ENCODE measurements at places on chromosomes 16 and 17.

DNA sequence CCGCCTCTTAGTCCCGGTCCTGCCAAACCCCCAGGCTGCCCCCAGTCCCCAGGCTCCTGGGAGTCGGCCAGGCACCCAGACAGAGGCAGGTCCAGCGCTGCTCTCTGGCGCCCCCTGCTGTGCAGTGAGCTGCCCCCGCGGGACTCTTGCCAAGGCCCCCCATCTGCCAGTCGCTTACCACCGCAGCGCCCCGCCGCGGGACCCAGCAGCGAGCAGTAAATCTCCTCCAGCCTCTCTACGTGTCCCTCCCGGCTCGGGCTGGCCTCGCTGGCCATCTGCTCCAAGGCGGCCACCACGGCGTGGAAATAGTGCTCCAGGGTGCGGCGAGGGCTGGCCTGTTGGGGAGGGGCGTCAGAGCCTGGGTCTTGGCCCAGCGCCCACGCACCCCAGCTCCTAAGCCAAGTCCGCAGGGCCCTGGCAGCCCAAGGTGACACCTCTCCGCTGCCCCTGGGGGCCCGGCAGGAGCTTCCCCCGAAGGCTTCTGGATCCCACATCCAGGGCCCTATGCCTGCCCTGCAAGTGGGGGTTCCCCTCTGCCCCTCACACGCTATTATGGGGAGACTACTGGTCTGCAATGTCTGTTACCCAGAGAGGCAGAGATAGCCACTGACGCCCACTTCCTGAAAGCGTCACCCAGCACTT, 33.7 kb upstream of the MFSD6L start:
- H3K4me1 ChIP-seq, result no peaks in the 10 kb centered on the region
- H3K27ac ChIP-seq, result no peak overlapping the region
- DNase-seq, result peak; percentile 28
- no peak overlapping the region for H3K4me3 ChIP-seq

DNA sequence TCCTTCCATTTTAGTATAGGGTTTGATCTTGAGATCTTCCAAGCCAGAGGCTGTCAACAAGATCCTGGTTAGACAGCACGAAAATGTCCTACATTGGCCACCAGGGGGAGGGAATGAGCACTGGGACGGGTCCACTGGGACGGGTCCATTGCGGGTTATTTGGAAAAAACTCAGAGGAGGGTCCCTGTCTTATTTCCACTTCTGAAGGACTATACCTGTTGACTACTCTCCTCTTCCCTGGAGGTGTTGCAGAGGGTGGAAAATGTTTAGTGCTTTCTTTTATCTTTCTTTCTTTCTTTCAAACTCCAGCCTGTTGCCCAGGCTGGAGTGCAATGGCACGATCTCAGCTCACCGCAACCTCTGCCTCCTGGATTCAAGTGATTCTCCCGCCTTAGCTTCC, 2.5 kb downstream of the TTLL6 start:
- H3K27ac ChIP-seq, result no peak overlapping the region
- H3K36me3 ChIP-seq, result no peaks in the 10 kb centered on the region
- DNase-seq, result peak; percentile 73
- no peaks in the 10 kb centered on the region for H3K27me3 ChIP-seq
- no peak overlapping the region for H3K4me3 ChIP-seq
- peaks cover 52% of the 10 kb centered on the region for H3K4me1 ChIP-seq

- H3K4me3 ChIP-seq, result no peak overlapping the region
- no peaks in the 10 kb centered on the region for H3K36me3 ChIP-seq
- peak overlapping the region; percentile 85 for H3K27ac ChIP-seq
- no peaks in the 10 kb centered on the region for H3K27me3 ChIP-seq
- peaks cover 85% of the 10 kb centered on the region for H3K4me1 ChIP-seq
- peak; percentile 87 for DNase-seq
These were observed 2.0 kb upstream of the C17orf99 start for GRCh38 chr17:78144147-78144719.

DNA sequence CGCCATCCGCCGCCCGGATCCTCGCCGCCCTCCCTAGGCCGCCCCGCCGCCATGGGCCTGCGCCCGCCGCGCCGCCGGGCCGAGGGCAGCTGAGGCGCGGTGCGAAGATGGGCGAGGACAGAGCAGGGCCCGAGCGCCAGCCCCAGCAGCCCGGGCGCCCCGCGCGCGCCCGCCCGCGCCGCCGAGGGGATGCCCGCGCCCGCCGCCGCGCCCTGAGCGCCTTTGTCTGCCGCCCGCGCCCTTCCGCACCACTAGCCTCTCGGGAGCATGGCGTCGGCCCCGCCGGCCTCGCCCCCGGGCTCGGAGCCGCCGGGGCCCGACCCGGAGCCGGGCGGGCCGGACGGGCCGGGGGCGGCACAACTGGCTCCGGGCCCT, 278 bp downstream of the RAB11FIP3 start:
- H3K27ac ChIP-seq, result peak overlapping the region; percentile 95
- H3K4me3 ChIP-seq, result peak overlapping the region; percentile 79
- H3K27me3 ChIP-seq, result peaks cover 9% of the 10 kb centered on the region
- H3K36me3 ChIP-seq, result no peaks in the 10 kb centered on the region
- no peak for DNase-seq
- peaks cover 24% of the 10 kb centered on the region for H3K4me1 ChIP-seq

DNA sequence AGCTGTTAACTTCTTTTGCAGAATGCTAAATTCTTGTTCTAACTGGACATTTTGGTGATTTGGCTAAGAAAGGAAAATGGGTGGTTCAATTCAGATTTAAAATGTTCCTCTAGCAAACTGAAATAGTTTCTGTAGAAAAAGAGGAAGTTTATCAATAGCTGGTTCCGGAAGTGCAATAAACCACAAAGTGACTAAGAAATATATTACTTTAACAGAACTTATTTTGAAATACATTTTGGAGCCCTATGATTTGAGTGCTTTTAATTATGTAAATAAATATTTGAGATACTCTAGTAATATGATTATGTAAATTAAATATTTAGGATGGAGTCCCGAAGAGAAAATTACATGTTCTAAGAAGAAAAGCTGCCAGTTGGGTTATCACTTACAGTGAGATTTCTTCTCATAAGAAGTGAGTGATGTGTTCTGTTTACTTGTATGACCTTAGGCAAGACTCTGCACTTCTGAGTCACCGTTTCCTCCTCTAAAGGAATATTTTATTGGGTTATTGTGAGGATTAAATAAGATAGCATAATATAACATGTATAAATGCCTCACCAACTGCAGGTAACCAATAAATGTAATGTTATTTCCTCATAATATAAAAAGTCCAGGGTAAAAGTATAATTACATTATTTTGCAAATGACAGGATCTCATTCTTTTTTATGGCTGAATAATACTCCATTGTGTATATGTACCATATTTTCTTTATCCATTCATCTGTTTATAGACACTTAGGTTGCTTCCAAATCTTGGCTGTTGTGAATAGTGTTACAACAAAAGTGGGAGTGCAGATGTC, at the start of gene EVI2B:
Gene EVI2B (minus strand): TSS at position 73 of the 800 bp plus-strand sequence. CDS start 8,445 bp downstream, outside the sequence.
- no peak within 1 kb of the TSS for H3K4me3 ChIP-seq
- H3K27me3 ChIP-seq, result no peaks in the 10 kb centered on the region
- DNase-seq, result no peak
- H3K27ac ChIP-seq, result peak within 1 kb of the TSS; percentile 66
